ENCODE measurements at places on chromosomes 12 and 14.

DNA sequence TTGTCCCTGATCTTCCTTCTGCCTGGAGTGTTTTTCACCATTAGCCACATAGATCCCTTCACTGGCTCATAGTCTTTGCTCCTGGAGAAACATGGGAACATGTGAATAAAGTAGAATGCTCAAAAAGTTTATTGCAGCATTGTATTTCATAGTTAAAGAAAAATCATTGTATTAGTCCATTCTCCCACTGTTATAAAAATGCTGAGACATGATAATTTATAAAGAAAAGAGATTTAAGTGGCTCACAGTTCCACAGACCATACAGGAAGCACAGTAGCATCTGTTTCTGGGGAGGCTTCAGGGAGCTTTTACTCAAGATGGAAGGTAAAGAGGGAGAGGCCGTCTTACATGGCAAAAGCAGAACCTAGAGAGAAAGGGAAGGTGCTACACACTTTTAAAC lies 238.3 kb upstream of the OR4E1 start:
- DNase-seq, result no peak

- DNase-seq, result no peak
These were observed 51.6 kb downstream of the GPATCH2L start for GRCh38 chr14:76203086-76204001.

GRCh38 chr14:58865514-58866281 lies 227.9 kb downstream of the DACT1 start:
- no peak for DNase-seq

GRCh38 chr12:57744194-57744776 lies 554 bp upstream of the TSPAN31 start:
- DNase-seq, result no peak

DNA sequence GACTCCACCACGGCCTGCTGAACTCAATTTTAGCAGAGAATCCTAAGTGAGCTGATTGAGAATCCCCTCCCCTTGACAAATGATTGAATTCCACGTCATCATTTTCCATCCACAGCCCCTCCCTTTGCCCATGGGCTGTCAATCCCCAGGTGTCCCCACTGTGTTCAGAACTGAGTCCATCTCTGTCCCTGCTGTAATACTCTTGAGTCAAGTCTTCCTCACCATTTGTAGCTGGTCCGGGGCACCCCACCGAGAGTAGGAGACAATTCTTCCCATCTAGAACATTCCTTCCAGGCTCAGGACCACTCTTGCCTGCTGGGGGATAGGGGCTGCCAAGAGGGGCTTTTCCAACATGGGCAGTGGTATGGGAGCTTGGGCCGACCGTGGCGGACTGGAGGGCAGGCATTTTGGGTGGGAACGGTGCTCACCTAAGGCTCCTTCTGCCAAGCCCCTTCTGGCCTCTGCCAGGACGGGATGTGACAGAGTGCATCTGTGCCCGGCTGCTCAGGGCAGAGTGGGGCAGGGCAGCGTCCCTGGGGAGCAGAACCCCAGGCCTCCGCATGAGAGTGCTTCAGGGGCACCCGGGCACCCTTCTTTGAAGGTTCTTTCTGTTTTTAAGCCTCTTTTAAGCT lies 218.1 kb upstream of the RTL1 start:
- no peak for DNase-seq

DNA sequence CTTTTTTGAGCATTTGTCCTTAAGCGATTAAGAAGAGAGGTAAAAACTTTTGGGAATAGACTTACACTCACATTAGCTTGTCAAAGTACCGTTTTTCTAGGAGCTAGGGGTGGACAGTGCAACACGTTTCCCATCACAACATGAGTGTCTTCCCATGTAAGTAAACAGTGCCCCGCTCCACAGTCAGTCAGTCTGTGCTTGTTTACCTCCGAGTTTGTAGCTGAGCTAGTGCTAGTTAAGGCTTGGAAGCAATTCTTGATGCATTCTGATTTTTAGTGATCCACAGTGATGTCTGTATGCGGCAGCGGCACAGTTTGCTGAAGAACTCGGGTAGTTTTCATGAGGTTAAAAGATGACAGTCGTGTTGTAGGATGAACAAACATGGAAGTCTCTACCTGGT lies 941 bp downstream of the ZDHHC17 start:
- DNase-seq, result no peak

DNA sequence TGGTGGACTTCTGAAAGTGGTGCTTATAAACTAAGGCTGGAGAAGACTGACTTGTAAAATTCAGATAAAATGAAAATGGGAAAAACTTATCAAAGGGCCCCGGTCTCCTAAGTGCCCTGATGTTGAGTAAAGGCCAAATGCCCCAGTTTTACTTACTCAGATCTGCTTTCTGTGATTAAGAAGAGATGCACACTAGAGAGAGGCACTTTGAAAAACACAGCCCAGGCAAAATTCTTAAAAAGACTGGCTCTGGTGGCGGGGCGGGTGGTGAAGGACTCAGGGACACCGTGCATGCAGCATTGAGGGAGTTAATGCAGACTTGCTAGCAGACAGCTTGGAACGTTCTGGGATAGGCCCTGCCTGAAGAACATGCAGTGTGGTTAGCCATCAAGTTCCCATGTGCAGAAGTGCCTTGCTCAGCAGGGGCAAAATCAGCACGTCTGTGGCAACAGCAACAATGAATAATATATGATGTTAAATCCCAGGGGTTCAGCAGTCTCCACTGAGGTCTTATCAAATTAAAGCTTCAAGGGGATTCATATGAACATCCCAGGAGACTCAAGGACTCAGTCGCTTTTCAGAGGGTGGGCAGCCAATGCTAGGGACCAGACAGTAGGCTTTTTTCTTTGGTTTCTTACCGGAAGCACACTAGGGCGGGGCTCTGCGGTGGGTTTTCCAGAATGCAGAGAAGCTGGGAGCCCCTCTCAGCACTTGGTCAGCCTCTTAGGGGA lies 105.0 kb downstream of the DAD1 start:
- DNase-seq, result no peak

GRCh38 chr14:95326987-95327386 lies 7.3 kb upstream of the CLMN start:
- DNase-seq, result no peak

GRCh38 chr14:64767215-64767964 lies 63.2 kb downstream of the PLEKHG3 start:
- DNase-seq, result no peak

Data from iPS-NIHi11 (cell line).